ENCODE measurements at places on chromosomes 2 and 18.

- DNase-seq = no peak
These were observed 1004.5 kb downstream of the SOCS6 start for GRCh38 chr18:71293322-71293721.

DNA sequence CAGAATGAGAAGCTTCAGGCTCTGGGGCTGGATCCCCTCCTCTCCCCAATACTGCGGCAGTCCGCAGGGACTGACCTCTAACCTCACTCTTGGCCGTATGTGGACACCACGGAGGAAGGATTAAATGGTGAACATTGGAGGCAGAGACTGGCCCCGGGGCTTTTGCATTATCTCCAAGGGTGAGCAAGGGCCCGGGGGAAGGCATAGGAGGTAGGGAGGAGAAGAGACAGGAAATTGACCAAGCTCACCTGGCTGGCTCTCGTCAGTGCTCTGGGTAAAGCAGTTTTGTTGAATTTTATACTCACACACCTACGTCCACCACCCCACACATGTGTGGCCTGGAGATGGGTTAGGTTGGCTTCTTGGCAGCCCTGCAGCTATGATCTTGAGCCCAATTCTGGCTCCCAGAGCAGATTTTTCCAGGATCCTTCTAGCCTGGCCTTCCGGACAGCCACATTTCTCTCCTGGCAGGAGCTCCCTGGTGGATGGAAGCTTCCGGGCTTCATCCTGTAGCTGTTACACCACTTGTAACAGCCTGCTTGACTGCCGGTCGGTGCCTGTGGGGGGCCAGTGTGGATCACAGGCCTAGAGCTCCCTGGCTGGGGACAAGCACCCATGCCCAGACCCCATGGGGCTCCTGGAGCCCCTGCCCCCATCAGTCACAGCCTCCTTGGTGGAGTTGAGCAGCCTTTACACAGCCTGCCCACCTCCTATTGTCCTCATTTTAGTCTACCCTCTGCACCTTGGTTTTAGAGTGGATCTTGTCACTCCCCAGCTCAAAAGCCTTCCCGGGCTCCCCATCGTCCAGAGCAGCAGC, 7.6 kb downstream of the ITM2C start:
- DNase-seq = no peak

GRCh38 chr18:12049978-12050811, 43.4 kb upstream of the ANKRD62 start:
- DNase-seq = no peak

DNA sequence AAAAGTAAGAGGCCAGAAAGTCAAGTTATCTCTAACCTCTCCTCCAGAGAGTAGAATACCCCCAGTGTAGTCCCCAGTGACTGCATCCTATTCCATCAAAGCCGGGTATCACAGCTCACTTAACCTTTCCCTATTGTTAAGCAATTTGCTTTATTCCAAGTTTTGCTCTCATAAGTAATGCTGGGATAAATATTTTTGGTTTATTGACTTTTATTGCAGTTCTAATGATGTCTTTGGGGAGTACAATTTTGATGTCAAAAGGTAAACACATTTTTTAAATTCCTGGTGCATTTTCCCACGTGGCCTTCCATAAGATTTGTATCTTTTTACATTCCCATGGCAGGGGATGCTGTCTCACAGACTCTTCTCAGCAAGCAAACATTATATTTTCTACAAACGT, 43.3 kb downstream of the CMPK2 start:
- DNase-seq = no peak

GRCh38 chr2:234795272-234795920, 156.4 kb upstream of the SH3BP4 start:
- peak; percentile 6 for DNase-seq

- no peak for DNase-seq
These were observed 121.2 kb upstream of the CTDP1 start for GRCh38 chr18:79558196-79558932.

DNA sequence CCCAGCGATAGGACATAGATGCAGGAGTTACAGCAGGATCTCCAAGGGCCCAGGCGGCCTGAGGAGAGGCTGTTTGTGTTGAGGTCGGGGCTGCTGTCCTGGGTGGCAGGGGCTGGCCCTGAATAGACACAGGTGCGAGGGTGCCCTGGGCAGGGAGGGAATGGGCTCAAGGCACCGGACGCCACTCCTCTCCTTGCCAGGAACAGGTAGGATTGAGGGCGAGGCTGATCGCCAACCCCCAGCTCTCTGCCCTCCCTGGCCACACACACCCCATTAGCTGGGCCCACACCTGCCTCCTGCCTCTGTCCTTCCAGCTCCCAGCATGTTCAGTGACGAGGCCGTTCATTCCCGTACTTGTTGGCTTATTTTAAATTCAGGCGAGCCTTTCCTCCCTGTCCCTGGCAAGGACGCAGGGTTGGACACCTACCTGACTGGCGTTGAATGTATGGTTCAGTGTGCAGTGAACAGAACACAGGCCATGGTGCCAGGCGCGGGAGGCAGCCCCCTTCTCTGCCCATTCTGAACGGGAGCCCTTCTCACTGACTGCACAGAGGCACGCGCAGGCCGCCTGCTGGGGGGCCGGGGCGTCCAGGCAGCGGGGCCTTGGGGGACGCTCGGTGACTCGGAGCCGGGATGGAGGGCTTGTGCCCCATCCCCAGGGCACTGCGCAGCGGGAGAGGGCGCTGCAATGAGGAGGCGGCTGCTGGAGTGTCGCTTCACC, 41.3 kb upstream of the SNED1 start:
- DNase-seq = no peak

- DNase-seq = peak; percentile 22
These were observed 45.0 kb downstream of the SLC38A11 start for GRCh38 chr2:164910101-164910899.

- DNase-seq = peak; percentile 58
These were observed 23.0 kb downstream of the ERMN start for GRCh38 chr2:157302492-157303099.

DNA sequence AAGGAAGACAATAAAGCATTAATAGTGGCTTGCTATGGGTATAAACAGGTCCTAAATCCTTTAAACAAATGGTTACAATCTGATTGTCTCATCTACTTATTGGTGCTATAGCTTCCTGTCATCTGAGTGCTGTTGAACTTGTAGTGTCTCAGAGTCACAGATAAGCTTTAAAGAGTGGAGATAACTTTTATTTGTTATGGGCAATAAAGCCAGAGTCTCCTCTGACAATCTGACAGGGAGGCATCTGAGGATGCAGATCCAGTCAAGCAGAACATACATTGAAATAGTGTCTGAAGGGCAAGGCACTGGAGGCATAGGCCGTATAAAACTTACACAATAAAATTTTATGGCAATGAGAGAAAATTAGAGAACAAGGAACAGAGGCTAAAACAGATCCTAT, 1132.4 kb upstream of the CDH2 start:
- DNase-seq = no peak

- DNase-seq = no peak
These were observed 228.1 kb upstream of the PXDN start for GRCh38 chr2:1972422-1972821.

GRCh38 chr18:3874125-3874524, 424.2 kb downstream of the TGIF1 start:
- DNase-seq = no peak

DNA sequence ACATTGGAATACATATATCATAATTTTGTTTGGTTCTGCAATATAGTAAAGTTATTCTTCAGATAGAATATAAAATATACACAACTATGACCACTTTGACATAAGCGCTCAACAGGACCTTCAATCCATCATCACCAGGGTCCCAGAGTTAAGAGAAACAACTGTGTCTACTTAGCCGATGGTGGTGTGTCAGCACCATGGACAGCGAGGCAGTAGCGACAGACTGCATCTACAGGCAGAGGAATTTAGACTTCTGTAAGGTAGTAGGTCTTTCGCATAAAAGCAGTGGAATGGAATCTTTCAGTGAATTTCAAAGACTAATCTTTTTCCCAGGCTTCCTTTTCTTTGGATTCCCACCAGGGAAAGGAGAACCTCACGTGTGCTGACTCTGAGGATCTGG, 20.5 kb upstream of the LRPPRC start:
- peak; percentile 71 for DNase-seq

DNA sequence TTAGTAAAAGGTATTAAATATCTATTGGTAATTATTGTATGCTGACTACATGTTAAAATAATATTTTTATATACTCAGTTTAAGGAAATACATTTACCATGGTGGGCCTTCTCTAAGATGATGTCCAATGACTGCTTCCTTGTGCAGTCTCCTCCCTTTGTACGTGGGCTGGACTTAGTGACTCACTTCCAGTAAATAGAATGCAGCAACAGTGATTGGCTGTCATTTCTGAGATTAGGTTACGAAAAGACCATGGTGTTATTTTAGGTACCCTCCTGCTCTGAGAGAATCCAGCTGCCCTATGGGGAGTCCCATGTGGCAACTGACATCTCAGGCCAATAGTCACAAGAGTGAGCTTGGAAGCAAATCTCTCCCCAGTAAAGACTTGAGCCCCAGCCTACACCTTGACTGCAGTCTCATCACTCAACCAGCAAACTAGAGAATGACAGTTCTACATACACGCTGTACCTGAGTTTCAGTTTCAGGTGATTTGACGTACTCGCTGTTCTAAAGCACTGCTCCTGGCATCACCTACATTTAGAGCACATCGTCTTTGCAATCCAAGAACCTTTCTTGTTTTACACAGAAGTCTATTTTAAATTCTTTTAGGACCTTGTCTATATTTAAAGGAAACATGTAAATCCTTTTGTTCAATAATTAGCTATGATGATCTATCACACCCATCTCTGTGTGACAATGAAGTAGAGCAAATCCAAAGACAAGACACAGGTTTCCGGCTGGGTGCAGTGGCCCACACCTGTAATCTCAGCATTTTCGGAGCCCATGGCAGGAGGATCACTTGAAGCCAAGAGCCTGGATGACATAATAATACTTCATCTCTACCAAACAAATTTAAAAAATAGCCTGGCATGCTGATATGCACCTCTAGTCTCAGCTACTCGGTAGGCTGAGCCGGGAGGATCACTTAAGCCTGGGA, 87.2 kb downstream of the COBLL1 start:
- DNase-seq = no peak

- peak; percentile 53 for DNase-seq
These were observed 20.4 kb downstream of the TMSB10 start for GRCh38 chr2:84925724-84926376.

DNA sequence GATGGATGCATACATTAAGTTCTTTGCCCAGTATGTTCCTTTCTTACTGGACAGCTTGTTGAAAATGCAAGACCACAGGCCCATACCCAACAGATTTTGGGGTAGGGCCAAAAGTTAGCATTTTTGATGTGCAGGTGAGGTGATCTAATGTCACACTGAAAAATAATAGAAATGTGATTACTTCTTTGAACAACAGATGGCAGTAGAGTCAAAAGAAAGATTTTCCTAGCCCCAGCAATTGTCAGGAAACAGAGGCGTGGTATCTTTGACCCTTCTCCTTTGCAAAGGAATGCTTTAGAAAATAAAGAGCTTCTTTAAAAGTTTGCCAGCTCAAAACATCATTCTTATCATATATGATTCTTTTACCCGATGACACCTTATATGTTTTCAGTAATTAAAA, 343.6 kb upstream of the SYT4 start:
- DNase-seq = peak; percentile 40

DNA sequence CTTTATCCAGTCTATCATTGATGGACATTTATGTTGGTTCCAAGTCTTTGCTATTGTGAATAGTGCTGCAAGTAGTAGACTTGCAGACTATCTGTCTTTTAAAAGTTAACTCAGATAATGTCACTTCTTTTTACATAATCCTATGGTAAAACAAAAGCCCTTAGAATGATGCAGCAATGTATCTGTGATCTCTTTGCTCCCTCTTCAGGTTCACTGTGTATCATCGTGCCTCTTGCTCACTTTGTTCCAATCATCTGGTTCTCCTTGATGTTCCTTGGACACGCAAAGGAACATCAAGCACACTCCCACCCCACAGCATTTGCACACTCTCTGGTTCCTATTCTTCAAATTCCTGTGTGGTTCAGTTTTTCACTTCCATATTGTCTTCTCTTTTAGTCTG, 472.5 kb upstream of the ZNF804A start:
- DNase-seq = no peak

DNA sequence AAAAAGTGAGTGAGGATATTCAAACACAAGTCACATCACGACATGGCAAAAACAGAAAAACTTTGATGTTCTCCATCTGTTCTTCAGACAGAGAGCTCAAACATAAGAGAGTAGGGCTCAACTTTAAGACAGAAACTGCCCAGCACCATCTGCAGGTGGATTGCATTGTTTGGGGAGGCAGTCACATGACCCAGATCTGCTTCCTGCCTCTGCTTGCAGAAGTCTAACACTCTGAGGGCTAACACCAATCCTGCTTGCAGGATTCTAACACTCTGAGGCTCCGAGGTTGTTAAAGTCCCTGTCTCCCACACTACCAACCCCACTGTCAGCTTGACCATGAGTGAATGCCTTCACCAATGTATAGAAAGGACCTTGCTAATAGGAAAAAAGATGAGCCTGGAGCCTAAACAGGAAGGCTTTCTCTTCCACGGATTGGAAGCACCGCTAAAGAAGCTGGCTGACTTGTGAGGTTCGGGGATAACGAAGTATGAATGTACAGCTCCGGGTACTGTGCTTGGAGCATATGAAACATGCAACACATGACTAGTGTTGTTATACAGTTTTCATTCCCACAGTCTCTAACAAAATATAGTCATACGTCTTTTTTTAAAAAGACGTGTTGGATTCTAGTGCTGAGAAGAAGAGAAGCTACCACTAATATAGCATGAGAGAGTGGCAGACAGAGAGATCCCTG, 176.6 kb upstream of the CREB1 start:
- DNase-seq = no peak

- no peak for DNase-seq
These were observed 304.4 kb upstream of the HS6ST1 start for GRCh38 chr2:128622955-128623620.

- DNase-seq = no peak
These were observed 42.9 kb upstream of the SNED1 start for GRCh38 chr2:240955306-240956170.

- no peak for DNase-seq
These were observed 83.8 kb downstream of the CLHC1 start for GRCh38 chr2:55148269-55148668.

GRCh38 chr2:3001615-3002560, 375.7 kb downstream of the EIPR1 start:
- peak; percentile 26 for DNase-seq

- no peak for DNase-seq
These were observed 257.6 kb downstream of the ANKRD30B start for GRCh38 chr18:15005313-15006130.

GRCh38 chr2:217975626-217976025, 27.2 kb downstream of the TNS1 start:
- DNase-seq = no peak

DNA sequence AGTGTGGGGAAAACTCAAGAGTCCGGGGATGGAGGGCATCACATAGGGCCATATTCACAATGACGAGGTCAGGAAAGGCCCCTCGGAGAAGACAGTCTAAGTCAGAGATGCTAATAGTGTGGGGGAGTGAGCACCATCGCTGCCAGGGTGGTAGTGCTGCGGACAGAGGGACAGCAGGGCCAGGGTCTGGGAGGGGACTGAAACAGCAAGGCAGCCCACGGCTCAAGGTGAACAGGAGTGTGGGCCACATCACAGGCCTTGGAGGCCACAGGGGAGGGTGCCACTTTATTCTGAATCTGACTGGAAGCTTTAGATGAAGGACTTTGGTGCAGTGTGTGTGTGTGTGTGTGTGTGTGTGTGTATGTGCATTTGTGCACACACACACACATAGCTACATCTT, 130.9 kb upstream of the GLI2 start:
- no peak for DNase-seq

Measured in T47D (cell line).